Amygdala (tissue), 56 donors: ENCODE measurements at places on chromosomes 5 and 9.

GRCh38 chr5:174338185-174339010 lies 292.9 kb downstream of the NSG2 start:
- DNase-seq = no peak

DNA sequence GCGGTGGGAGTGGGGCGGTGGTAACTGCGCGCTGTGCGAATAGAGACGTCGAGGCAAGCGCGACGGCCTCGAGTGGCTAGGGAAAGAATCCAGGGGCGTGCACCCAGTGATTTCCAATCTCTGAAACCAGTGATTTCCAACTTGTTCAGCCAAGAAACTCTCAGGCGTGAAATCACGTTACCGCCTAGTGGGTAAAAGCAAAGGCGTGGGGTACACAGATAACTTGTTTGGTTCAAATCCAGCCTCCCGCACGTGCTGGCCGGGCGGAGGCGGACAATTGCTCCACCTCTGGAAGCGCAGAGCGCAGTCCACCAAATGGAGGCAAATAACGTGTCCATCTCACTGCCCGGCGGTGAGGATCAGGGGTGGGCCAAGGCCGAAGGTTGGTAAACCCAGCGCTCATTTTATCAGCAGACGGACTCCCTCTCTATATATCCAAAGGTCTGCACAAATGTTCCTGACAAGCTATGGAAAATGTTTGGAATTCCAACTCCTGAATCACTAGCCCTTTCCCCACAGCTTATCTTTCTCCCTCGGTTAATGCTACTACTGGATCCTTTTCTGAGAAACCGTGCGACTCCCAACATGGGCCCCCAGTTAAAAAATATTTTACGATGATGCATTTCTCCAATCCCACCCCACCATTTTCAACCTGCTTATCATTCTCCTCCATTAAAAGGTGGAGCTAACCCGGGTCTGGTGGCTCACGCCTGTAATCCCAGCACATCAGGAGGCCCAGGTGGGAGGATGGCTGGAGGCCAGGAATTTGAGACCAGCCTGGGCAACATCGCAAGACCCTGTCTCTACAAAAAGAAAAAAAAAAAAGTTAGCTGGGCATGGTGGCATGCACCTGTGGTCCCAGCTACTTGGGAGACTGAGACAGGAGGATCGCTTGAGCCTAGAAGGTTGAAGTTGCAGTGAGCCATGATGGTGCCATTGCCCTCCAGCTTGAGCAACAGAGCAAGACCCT lies 950 bp upstream of the FNBP1 start:
- peak; percentile 58 for DNase-seq

DNA sequence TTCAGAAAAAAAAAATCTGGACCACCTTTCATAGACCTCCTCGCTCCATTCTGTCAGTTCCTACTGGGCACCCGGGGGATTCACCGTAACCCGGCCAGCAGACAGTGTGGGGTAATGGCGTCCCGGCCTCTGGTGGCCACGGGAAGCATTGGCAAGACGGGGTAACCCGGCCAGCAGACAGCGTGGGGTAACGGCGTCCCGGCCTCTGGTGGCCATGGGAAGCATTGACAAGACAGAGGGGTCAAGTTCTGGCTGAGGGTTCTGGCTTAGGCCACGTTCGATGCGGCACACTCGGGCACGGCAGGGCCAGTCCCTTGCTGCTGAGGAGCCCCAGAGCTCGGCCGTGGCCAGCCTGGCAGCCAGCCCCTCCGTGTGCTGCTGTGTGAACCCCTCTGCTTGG lies 116.2 kb upstream of the RAPGEF1 start:
- DNase-seq = no peak

DNA sequence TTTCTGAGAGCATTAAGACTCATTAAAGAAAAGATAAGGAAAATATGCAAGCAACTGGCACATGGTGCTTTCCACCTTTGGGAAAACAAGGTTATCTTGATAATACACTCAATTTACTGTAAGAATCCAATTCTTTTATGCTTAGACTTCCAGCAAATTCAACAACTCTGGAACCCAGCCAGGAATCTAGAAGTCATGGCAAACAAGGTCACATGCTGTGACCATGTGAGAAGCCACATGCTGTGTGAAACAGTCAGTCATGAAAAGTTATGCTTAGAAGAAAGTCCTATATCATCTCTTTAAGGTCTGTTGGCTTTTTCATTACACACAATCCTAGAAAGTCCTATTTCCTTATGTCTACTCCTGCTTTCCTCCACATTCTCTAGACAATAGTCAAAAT lies 581.8 kb upstream of the C9orf72 start:
- no peak for DNase-seq
